ENCODE measurements at places on chromosomes 2 and 18.
A peak's percentile ranks its signal among the peaks of the same experiment; 100 is the strongest.

- no peak for DNase-seq
These were observed 241.6 kb downstream of the PDE11A start for GRCh38 chr2:177830881-177831386.

DNA sequence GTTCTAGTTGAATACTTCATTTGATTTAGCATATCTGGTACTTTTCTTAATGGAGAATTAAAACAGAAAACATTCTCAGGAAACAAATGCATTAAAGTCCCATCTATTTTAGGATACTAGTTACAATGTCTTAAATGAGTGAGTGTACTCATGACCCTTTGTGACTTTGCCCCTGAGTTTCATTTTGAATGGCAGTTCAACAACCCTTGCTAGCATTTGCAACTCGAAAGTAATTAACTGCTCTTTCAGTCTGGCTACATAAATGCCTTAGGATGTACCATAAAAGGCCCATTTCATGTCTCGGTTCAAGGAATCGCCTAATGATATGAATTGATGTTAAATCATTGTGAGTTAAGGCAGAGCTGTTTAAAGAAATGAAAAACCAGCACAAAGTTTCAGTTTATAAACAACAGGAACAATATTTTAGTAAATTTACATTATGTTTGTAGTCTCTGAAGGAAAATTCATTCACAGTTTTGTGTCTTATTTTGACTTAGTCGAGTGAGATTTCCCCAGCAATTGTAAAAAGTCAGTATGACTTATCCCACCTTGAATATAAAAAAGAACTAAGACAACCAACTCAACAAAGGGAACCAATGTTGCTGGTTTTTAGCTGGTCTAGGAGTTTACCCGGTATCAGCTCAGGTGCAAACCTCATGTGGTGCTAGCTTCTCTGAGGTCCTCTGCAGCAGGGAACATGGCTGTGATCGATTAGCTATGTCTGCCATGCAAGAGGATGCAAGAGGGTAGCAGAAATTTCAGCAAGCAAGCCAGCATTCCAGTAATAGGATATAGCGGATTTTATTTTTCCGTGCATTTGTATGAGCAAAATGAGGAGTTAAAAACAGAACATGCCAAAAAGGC, 386.2 kb downstream of the PTPRM start:
- no peak for DNase-seq

DNA sequence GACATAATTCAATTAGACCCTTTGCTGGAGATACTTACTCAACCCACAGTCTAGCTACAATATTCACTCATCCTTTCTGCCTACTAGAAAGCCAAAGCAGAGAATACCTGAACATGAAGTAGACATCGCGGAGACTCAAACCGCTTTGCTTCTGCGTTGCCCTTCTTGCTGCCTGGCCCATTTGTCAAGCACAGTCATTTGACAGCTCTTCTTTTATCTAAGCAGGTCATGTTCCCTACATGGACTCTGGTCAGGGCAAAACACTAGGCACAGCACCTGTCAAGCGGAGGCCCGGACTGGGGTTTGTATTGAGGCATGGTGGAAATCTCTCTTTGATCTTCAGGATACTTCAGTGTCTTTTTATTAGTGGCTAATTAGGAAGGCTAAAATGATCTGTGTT, 89.7 kb downstream of the FARSB start:
- DNase-seq, result no peak

- peak; percentile 34 for DNase-seq
These were observed 61.2 kb upstream of the GPC1 start for GRCh38 chr2:240374085-240374907.

DNA sequence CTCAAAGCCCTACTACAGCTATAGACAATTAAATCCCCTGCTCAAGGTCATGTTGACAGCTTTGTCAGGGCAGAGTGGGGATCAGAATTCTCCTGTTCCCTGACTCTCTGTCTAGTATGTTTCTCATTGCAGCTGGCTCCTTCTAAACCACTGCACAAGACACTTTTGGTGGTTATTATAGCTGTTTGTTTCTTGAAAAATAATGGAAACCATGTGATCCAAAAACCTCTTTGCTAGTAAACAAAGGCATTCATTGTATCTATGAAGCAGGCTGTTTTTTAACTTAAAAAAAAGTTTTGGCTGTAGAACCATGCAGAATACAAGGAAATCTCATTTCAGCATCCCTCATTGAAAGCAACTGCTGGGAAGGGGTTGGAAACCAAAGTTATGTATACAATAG, 352.5 kb upstream of the EPHA4 start:
- no peak for DNase-seq

Data from kidney epithelial cell (primary cell).